ENCODE measurements at places on chromosomes 13 and 19.

DNA sequence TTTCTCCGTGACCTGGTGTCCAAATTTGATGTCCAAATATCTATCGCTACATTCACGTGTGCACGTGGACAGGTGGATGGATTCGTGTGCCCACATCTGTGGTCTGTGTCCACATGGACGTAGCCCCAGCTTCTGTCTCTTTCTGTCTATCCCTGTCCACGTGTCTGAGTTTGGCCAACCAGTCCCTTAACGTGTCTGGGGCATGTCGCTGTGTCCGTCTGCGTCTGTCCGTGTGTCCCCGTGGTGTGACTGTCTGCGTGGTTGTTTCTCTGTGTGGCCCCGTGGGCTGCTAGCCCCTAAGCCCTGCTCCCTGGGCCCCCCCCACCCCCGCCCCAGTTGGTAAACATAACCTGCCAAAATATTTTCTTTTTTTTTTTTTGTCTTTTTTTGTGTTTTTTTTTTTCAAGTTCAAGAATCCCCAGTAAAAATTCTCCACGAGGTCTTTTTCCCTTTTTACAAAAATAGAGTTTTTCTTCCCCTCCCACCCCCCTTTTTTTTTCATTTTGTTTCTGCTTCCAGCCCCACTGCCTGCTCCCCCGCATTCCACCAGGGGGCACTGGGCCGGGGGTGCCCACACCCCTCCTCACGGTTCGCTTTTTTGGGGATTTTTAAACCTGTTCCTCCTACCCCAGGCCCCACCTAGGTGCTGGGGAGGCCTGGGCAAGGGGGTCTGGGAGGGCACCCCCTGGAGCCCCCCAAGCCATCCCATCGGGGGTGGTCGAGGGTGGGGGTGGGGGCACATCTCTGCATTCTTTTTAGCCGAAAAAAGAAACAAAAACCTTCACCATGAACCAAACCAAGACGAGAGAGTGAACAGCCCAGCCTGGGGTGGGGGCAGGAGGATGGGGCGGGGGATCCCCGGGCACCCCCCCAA is 18.3 kb downstream of the PRKCSH start:
- DNase-seq: no peak

- DNase-seq: no peak
Observed at GRCh38 chr13:33372251-33372919, 86.8 kb upstream of the STARD13 start.

DNA sequence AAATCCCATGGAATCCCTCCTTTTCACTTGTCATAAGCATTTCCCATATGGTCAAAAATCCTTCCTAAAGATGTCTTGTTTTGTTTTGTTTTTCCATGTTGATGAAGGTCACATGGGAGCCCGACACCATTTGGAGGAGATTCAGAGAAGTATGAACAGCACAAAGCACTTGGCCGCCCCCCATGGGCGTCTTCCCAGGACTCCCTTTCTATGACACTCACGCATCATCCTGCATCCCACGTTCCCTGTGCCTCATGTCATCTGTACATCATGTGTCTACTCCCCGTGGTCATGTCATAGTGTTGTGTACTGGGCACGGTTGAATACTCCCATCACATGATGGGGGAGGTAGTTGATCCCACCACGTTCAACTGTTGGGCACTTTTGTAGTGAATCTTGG is 2.0 kb downstream of the ZSCAN1 start:
- DNase-seq: no peak

GRCh38 chr13:114212158-114212495 is 22.6 kb upstream of the CDC16 start:
- no peak for DNase-seq

DNA sequence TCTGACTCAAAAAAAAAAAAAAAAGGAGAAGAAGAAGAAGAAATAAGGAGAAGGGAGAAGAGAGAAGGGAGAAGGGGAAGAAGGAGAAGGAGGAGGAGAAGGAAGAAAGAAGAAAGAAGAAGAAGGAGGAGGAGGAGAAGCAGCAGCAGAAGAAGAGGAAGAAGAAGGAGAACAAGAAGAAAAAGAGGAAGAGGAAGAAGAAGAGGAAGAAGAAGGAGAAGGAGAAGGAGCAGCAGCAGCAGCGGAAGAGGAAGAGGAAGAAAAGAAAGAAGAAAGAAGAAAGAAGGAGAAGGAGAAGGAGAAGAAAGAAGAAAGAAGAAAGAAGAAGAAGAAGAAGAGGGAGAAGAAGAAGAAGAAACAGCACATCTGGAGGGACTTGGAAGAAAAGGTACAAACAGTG is 4.1 kb upstream of the CNN1 start:
- no peak for DNase-seq
